Astrocyte of the spinal cord (primary cell): ENCODE measurements at places on chromosomes 1 and 21.
A peak's percentile ranks its signal among the peaks of the same experiment; 100 is the strongest.

- DNase-seq = no peak
Measured at GRCh38 chr1:156100205-156100995, 14.1 kb upstream of the LMNA start.

DNA sequence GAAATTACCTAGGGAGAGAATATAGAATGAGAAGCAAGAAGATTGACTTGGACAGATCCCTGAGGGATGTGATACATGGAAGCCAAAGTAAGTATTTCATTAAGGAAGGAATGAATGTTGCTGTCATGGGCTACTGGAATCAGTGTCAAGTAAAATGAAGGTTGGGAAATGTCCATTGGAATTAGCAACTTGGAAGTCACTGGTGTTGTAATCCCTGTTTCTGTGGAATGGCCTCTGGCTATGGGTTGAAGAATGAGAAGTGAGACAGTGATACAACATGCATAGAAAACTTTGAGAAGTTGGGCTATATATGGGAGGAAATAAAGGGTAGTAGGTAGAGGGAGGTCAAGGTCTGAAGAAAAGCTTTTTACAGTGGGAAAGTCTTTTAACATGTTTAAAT, 54.7 kb downstream of the CCDC18 start:
- DNase-seq = no peak

- DNase-seq = peak; percentile 61
Measured at GRCh38 chr1:63148825-63149645, 173.3 kb upstream of the FOXD3 start.

DNA sequence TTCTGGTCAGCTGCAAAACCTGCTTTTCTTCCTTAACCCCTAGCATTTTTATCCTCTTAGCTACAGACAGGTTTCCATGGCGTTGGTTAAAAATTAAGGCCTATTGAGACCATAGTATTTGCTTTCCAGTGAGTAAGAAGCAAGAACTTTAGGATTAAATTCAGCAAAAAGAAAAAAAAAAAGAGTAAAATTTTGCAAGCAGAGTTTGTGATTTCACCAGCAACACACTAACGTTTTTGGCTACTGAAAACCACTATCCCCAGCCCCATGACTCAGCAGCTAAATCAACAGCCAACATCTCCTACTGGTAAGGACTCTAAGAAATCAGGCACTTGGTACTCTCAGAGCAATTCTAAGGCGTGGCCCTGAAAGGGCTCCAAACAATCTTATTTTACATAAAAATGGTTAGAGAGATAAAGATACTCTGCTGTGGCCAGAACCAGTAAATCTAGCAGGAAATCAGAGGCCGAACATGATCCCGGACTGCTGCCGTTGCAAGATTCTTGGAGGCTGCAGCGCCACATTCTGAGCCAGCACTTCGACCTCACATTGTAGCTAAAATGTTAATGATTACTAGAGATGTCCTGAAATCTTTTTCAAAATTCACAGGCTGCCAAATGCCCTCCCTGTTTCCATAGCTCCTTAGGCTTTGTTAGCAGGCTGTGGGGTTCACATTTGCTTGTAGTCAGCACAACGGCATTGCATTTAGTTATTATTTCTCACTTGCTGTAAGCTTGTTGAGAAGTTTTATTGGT, 1.6 kb upstream of the ENO1 start:
- peak; percentile 95 for DNase-seq

GRCh38 chr1:219161371-219161770, 12.3 kb upstream of the LYPLAL1 start:
- no peak for DNase-seq

- DNase-seq = no peak
Measured at GRCh38 chr1:103372866-103373265, 152.6 kb upstream of the RNPC3 start.

GRCh38 chr1:175669569-175669968, 73.8 kb downstream of the TNR start:
- no peak for DNase-seq

DNA sequence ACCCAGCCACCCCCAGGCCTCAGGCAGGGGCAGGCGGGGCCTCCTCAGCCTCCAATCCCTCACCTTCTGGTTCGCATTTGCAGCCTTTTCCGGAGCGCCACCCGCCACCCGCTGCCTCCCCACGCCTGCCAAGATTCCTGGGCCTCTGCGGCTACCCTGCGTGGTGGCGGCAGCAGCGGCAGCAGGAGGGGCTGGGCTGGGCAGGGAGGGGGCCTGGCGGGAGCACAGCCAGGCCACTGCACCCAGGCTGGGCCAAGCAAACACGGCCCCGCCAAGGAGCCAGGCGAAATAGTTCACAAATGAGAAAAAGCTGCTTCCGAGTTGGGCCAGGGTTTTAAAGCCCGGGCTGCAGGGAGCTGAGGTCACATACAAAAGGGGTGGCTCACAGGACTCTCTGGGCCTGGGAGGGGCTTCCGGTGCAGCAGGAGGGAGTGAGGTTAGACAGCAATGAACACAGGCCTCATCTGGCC, 9.8 kb downstream of the COL8A2 start:
- DNase-seq = peak; percentile 93
